ENCODE measurements at places on chromosomes 6 and 20.

DNA sequence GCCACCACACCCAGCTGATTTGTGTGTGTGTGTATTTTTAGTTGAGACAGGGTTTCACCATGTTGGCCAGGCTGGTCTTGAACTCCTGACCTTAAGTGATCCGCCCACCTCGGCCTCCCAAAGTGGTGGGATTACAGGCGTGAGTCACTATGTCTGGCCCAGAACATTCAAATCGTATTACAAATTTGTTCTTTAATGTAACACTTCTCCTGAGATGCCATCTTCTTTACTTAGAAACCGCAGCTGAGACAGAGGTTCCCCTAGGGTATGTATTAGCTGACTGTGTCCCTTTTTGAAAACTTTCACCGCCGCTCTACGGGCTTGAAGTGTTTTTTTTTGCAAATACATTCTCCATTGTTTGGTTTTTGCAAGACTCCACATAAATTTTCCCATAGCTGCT lies 62.6 kb downstream of the TOX2 start:
- peak; percentile 55 for DNase-seq

DNA sequence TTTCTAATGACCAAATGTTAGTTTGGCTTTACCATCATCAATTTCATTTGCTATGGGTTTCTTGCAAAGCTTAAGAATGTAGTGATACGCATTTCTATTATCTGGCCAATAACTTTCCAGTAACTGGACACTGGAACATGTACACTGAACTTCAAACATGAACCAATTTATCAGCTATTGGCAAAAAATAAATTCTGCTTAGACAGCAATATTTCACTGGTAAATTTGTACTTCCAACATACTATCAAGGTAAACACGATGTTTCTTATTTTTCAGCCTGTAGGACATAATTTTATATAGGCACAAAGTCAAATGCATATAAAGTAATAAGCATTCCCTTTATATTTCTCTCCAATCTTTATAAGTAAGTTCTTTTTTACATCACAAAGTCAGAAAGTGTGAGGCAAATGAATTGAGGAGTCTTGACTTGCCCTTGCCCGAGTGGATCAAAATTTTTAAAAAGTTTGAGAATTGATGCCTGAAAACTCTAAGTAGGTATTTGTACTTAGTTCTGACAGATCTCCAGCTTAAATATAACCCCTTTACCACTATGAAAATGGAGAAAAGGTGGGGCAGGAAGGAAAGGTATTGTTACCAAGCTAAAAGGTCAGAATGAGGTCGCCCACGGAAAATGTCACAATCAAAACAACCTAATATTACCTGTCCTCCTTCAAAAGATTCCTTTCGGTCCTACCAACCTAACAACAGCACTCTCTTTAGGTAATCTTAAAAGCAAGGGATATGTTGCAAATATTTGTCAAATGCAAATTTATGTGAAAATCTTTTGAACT lies 41.3 kb downstream of the STK38 start:
- no peak for DNase-seq

- DNase-seq, result peak; percentile 38
Measured at GRCh38 chr6:119533603-119534279, 184.2 kb upstream of the MAN1A1 start.

- DNase-seq, result peak; percentile 30
Measured at GRCh38 chr6:157443066-157443800, 62.2 kb downstream of the ZDHHC14 start.

DNA sequence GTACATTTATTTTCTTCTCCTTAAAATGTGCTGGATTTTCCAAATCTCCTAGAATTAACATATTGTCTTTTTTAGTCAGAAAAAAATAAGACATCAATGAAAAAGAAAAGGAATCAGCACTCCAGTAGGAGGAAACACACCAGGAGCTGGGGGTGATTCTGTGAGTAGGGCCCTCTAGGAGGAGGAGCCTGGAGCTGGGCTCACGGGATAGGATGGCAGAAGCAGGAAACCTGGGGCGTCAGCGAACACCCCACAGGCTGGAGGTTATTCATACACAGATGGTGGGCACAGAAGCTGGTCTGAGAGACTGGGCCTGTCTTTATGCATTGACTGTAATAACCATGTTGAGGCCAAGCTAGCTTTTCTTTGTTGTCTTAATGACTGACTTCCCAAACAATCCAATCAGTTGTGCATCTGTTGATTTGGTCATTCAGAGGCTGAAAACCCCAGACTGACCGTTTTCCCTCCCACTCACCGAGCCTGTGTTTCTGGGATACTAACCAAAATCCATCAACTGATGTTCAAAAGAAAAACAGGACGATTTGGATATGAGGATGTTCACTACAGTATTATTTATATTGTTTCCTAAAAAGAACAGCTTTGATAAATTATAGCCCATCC lies 53.1 kb downstream of the CPNE5 start:
- no peak for DNase-seq

- no peak for DNase-seq
Measured at GRCh38 chr20:18360635-18361034, 72.3 kb downstream of the ZNF133 start.

DNA sequence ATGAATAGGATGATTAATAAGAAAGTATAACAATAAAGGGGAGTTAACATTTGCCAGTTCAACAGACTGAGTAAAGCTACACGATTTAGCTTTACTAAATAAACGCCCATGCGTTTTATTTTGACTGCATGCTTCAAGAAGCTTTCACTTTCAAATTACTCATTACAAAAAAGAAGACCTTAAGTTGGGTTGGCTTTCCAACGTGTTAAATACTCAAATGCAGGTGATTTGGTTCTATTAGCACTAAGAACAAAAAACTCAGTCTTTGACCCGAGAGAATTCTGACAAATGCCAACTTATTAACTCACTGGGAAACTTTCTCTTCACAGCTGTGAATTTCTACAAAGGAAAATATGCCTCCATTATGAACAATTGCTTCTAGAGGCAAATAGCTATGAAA lies 24.8 kb downstream of the RNF146 start:
- DNase-seq, result no peak

DNA sequence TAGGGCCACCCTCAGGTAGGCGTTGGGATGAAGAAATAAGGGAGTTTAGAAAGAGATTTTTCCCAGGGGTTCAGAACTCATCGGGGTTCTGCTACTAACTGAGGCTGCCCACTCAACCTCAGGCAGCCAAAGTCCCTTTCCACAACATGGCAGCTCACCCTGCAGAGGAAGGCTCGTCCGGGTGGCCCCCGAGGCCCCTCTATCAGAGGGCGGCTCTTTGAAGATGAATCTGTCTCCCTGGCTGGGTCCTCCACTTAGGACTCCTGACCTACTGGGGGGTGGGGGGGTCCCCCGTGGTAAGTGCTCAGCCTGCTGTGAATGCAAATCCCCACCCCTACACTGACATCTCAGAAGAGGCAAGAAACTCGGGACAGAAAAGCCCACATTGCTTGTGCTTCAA lies 182.9 kb downstream of the SOD2 start:
- no peak for DNase-seq

DNA sequence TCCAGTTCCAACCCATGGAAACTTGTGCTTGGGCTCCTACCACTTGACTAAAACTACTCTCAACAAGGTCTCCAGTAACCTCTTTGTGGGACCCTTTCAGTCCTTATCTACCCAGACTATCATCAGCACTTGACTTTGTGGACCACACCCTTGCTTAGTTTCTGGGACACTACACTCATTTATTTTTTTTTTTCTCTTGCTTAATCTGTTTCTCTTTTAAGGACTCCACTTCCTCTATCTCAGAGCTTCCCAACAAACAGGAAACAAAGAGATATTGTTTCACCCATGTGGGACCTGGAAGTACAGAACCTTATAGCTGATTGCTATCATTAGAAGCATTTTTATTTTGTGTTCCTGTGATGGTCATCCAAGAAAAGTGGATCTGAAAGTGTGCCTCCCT lies 28.8 kb upstream of the ME1 start:
- DNase-seq, result no peak

- no peak for DNase-seq
Measured at GRCh38 chr6:92259171-92259570, 1160.2 kb downstream of the EPHA7 start.

- no peak for DNase-seq
Measured at GRCh38 chr6:106063448-106063850, 22.7 kb upstream of the PRDM1 start.

GRCh38 chr6:340186-340955 lies 48.1 kb downstream of the DUSP22 start:
- DNase-seq, result no peak

GRCh38 chr6:106046116-106046853 lies 39.9 kb upstream of the PRDM1 start:
- no peak for DNase-seq

- DNase-seq, result no peak
Measured at GRCh38 chr6:101085327-101085726, 204.2 kb upstream of the ASCC3 start.

- no peak for DNase-seq
Measured at GRCh38 chr6:31204751-31205145, 34.3 kb upstream of the POU5F1 start.

- DNase-seq, result no peak
Measured at GRCh38 chr20:33863440-33864323, 52.5 kb downstream of the CHMP4B start.

GRCh38 chr6:113147544-113147943 lies 709.6 kb upstream of the MARCKS start:
- peak; percentile 86 for DNase-seq

DNA sequence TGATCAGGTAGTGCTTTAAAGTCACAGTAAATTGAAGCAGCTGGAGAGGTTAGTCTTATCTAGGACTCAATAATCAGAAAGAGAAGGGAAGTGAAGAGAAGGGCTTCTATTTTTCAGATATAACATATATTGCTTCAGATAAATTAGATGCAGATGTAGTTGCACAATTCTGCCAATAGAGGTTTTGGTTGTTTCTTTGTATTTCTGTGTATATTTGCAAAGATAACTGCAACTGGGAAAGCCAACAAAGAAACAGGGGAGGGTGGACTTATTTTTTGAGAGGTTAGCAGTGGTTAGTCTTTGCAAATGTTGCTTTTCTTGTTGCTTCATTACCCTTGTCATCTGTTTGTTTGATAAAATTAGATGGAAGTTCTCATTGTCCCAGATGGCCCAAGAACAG lies 106.6 kb downstream of the ADGRG6 start:
- no peak for DNase-seq

DNA sequence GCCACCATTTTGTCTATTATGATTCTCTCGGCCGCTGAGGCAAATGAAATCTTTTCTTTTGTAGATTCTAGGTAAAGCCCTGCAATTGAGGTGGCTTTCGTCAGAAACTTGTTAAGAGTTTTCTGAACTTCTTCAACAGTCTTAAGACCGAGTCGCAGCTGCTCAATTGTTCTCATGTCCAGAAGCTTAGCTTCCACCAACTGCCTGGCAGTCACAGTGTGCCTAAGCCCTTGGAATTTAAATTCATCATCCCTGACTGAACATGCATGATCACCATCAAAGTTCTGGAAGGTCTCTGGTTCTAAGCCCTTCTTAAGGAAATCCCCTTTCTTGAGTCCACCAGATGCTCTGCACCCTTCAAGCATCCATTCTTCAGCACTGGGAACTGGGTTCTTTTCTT lies 25.7 kb downstream of the DST start:
- no peak for DNase-seq

GRCh38 chr6:84137989-84138575 lies 89.4 kb downstream of the CEP162 start:
- DNase-seq, result no peak

GRCh38 chr6:123604067-123604466 lies 32.7 kb downstream of the TRDN start:
- no peak for DNase-seq

GRCh38 chr6:148457137-148457842 lies 114.7 kb downstream of the SASH1 start:
- no peak for DNase-seq

- DNase-seq, result no peak
Measured at GRCh38 chr20:45934046-45934585, 367 bp upstream of the PCIF1 start.

- DNase-seq, result no peak
Measured at GRCh38 chr6:50826037-50826761, 7.5 kb downstream of the TFAP2B start.

GRCh38 chr20:6740096-6740495 lies 27.4 kb upstream of the BMP2 start:
- no peak for DNase-seq

- DNase-seq, result no peak
Measured at GRCh38 chr20:5714261-5715041, 35.8 kb upstream of the SHLD1 start.

- no peak for DNase-seq
Measured at GRCh38 chr6:137102851-137103492, 58.2 kb upstream of the IL20RA start.

GRCh38 chr6:107819217-107819616 lies 4.9 kb downstream of the SCML4 start:
- DNase-seq, result no peak

GRCh38 chr6:128558021-128558420 lies 37.6 kb upstream of the PTPRK start:
- no peak for DNase-seq

DNA sequence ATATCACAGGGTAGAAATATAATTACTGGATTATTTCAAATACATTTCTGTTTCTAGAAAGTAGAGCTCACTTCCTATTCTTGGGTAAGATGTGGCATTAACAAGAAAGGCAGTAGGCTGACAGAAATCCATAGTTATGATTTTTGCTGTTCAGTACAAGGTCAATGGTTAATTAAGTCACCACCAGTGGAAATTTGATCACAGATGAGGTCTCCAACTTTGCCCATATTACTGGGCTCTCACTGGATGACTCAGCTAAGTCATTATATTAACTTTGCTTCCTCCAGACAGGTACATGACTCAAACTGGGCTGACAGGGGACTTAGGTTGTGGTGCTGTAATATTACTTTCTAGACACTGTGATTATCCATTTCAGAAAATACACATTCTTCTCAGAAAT lies 212.4 kb downstream of the GRIK2 start:
- DNase-seq, result no peak

- no peak for DNase-seq
Measured at GRCh38 chr20:53421343-53421742, 172.3 kb downstream of the ZNF217 start.

- DNase-seq, result peak; percentile 80
Measured at GRCh38 chr6:131995917-131996316, 44.7 kb upstream of the CCN2 start.

DNA sequence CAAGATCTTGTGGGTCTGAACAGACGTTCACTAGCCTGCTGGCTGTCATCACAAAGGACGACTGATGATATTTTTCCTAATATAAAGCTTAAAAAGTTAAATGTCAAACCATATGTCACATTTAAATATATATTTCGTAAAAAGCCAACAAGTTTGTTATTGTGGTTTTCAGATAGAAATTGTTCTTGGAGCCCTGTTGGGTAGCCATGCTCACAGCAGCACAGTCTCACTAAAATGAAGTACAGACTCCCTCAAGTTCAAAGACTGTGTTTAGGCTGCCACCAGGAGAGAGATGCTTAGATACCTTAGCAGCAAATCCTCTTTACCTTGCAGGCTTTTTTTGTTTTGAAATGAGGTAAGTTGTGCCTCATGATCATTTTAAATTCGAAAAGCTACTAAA lies 17.8 kb downstream of the EEF1E1 start:
- no peak for DNase-seq

GRCh38 chr6:34585108-34585507 lies 29.0 kb upstream of the SPDEF start:
- DNase-seq, result no peak
